ENCODE measurements at places on chromosomes 5 and 9.

DNA sequence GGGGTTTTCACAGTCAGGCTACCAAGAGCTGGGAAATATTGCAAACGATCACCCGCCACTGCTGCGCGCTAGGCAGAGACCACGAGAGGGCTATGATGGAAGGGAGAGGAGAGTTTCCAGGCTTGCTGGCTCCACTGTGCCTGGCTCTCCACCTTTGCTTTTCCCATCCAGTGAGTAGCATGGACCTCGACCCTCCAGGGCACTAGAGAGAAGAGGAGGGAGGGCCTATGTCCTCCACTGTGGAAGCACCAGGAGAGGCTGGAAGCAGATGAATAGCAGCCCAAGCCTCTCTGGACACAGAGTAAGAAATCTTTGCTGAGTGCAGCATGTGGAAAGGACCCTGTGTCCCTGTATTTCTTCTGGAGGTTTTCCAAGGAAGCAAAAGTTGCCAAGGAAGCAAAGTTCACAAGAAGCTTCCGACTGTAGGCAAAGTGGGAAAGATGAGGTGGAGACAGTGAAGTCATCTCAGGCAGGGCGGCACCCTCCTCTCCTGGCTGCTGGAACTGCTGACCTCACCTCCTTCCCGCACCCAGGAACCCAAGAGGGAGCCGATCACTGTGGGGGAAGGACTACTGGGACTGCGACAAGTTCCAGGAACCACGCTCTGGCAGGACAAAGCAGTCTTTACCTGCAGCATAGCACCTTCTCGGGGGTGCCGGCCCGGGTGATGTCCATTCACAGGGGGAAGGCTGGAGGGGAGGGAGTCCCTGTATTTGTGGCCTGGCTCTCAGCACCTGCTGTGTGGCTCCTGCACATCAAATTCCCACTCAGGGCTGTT, 79.6 kb downstream of the CSNK1A1 start:
- DNase-seq, result no peak

GRCh38 chr5:179805529-179806249, 977 bp downstream of the MGAT4B start:
- DNase-seq, result no peak

DNA sequence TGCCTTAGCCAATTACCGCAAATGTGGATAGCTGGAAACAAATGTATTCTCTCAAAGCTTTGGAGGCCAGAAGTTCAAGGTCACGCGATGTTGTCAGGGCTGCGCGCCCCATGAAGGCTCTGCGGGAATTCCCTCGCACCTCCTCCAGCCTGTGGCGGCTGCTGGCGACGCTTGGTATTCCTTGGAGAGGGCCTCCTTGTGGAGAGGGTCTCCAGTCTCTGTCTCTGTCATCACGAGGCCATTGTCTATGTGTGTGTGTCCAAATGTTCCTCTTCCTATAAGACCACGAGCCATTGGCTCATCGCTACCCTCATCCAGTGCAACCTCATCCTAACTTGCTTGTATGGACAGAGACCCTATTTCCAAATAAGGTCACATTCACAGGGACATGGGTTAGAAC, 97.5 kb downstream of the ANKRD33B start:
- no peak for DNase-seq

DNA sequence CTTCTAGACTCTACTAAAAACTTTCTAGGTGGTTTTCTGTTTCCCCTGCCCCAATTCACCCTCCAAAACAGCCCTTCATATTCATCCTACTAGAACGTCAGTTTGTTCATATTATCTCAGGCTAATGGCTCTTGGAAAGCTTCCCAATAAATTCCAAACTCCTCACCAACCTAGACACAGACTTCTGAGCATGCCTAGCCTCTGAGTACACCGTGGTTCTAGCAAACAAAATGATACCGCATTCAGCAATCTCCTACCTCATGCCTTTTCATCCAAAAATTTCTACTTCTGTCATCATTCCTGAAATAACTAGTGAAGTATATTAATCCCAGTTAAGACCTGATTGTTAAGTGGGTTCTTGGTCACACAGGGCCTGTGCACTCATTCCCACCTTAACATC, 46.5 kb upstream of the NR5A1 start:
- DNase-seq, result no peak

DNA sequence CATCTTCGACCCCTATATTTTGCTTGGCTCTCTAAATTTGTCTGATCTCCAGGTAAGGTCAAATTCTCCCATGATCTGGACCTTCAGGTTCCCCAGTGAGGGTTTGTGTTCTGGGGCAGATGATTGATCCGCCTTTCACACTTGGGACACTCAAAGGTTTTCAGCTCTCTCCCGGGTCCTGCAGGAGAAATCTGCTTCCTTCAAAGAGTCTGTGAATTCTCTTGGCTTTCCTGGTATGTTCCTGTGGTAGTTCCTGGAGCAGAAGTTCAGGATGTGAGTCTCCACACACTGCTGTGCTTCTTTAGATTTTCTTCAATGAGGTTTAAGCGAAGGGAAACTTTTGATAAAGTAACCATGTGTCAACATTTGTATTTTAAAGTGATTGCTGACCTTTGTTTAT, 318.0 kb downstream of the TAF11L14 start:
- DNase-seq, result no peak

DNA sequence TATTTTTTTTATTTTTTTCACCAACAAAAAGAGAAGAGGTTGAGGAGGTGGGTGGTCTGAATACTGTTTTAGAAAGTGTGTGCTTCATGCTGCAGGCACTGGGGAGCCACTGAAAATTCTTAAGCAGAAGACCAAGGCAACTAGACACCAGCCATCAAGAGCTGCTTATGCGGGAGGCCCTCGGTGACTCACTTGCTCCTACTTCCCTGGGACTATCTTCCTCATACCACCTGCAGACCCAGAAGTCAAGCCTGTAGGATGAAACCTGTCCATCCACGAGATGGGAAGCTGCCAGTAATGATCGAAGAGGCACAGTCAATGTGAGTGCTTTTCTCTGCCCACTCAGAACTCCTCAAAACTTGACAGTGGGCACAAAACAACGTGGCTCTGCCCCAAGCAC, 125.8 kb upstream of the SLC44A1 start:
- no peak for DNase-seq

DNA sequence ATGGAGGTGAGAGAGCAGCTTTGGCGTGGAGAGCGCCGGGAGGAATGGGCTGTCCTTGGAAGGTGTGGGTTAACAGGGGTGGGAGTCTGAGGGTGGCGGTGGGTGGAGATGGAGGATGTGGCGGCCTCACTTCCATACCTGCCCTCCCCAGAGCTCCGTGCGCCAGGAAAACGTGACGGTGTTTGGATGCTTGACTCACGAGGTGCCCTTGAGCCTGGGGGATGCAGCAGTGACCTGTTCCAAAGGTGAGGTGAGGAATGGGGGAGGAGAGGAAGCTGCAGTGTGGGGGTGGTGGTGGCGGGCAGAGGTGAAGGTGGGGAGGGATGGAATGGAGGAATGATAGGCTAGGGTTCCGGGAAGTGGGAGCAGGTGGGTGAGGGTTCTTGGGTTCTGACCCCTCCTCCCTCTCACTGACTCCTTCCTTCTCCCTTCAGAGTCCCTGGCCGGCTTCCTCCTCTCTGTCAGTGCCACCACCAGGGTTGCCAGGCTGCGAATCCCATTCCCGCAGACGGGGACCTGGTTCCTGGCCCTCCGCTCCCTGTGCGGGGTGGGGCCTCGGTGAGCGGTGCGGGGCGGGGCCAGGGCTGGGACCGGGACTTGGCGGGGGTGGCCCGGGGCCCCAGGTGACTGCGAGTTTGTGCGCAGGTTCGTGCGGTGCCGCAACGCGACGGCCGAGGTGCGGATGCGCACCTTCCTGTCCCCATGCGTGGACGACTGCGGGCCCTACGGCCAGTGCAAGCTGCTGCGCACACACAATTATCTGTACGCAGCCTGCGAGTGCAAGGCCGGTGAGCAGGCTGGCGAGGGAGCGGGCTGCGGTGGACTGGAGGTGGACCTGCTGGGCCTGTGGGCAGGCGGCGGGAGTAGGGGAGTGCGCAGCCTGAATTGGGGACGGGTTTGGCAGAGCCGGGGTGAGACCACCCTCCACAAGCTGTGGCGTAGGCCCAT, 17.1 kb downstream of the TMEM8B start:
- no peak for DNase-seq

- DNase-seq, result no peak
These were observed 562.4 kb upstream of the CLINT1 start for GRCh38 chr5:158421319-158421718.

GRCh38 chr5:80569961-80570786, at the start of gene ANKRD34B:
Gene ANKRD34B (minus strand): TSS chr5:80570280. CDS start chr5:80560019, 10,261 bp downstream.
- no peak for DNase-seq

GRCh38 chr5:169052207-169052606, 248.7 kb downstream of the SLIT3 start:
- no peak for DNase-seq

- no peak for DNase-seq
These were observed 6.7 kb upstream of the ZCCHC10 start for GRCh38 chr5:133032852-133033742.

GRCh38 chr5:122774519-122774860, 390 bp upstream of the SNX2 start:
- DNase-seq, result no peak

- DNase-seq, result no peak
These were observed 1021.2 kb downstream of the NR2F1-AS1 start for GRCh38 chr5:92559781-92560180.

- DNase-seq, result no peak
These were observed 6.7 kb downstream of the NRARP start for GRCh38 chr9:137295238-137295811.

DNA sequence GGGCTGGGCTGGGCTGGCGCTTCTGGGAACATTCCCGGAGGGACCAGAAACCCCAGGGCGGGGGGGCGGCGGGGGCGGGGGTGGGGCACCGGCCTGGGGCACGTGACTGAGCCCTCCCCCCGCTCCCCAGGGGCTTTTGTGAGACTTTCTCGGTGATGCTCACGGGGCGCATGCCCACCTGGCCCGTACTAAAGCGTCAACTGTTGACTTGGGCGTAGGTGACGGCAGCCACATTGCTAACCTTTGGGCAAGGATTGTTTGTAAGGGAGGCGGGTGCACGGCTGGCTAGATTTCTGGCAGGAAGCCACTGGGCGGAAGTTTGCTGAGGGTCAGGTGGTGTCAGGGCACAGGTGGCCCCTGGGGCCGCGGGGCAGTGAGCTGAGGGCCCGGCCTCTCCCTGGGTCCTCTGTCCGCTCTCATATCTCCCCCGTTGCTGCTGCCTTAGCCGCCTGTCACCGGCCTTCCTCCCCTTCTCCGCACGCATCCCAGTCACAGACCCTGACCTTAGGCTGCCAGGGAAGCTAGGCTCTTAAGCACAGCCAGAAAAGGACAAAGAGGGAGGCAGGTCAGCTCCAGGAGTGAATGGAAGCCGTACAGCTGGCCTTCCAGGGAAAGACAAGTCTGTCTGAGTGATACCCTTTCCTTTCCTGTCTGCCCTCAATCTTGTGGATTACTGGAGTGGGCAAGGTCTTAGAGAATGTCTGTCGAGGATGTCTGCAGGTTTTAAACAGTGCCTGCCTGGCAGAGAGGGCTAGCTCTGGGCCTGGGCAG, 812 bp downstream of the CACFD1 start:
- no peak for DNase-seq

GRCh38 chr9:83473488-83473971, 64.7 kb downstream of the FRMD3 start:
- DNase-seq, result no peak

- no peak for DNase-seq
These were observed 644 bp downstream of the IER5L start for GRCh38 chr9:129177443-129177790.

- DNase-seq, result no peak
These were observed 206.0 kb downstream of the NFIB start for GRCh38 chr9:14107977-14108376.

GRCh38 chr5:181198905-181199519, 6.0 kb downstream of the TRIM7 start:
- DNase-seq, result no peak

GRCh38 chr9:91536211-91536691, 112.6 kb upstream of the NFIL3 start:
- DNase-seq, result no peak

GRCh38 chr9:123350590-123351310, 5.2 kb upstream of the CRB2 start:
- no peak for DNase-seq

DNA sequence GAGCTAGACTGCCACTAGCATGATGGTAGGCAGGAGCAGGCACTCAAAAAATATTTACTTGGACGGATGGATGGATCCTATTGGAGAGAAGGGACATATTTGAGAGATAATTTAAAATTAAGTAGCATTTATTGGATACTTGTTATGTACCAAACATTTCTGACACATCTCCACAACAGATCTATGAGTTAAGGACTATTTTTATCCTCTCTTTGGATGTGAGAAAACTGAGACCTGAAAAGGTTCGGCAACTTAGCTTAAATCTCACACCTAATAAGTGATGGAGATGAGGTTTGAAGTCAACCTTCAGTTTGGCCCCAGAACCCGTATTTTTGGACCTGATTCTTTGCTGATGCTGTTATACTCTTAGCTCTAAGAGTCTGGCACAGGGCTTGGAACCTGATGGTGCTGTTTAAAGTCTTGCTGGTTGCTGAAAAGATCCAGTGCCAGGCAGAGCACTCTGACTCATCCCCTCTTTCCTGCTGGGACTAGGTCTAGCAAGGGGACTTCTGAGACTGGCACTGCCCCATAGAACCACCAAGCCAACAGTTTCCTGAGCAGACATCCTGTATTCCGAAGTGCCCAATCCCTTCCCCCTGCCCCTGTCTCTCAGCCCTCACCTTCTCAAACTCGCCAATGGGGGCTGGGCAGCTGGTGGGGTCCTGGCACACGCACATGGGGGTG, 15.6 kb downstream of the SPARC start:
- no peak for DNase-seq

- DNase-seq, result no peak
These were observed 511.7 kb downstream of the BNC2 start for GRCh38 chr9:16358751-16359150.

GRCh38 chr5:149128023-149128875, 13.0 kb upstream of the ABLIM3 start:
- no peak for DNase-seq

DNA sequence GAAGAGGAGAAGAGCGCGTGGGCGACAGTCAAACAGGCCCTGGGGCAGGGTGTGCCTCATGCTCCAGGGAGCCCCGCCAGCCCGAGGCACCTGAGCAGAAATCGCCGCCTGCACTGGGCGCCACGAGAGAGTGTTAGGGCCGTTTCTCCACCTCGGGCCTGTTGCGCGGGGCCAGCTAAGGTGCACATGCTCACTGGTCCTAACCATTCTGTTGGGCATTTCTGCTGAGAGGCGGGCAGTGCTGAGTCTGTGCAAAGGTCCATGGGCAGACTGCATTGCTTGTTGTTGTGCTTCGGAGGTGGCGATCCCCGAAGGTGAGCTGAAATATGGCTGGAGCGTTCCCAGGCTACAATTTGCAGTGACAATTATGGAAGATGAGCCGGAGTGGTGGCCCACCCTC, 367.8 kb upstream of the SPATA31A5 start:
- DNase-seq, result no peak

GRCh38 chr9:121369595-121370265, at the start of gene STOM:
Gene STOM (minus strand): TSS chr9:121370250. CDS start chr9:121370187, 63 bp downstream.
- DNase-seq, result peak; percentile 29
